ENCODE measurements at places on chromosomes 11 and 22.

DNA sequence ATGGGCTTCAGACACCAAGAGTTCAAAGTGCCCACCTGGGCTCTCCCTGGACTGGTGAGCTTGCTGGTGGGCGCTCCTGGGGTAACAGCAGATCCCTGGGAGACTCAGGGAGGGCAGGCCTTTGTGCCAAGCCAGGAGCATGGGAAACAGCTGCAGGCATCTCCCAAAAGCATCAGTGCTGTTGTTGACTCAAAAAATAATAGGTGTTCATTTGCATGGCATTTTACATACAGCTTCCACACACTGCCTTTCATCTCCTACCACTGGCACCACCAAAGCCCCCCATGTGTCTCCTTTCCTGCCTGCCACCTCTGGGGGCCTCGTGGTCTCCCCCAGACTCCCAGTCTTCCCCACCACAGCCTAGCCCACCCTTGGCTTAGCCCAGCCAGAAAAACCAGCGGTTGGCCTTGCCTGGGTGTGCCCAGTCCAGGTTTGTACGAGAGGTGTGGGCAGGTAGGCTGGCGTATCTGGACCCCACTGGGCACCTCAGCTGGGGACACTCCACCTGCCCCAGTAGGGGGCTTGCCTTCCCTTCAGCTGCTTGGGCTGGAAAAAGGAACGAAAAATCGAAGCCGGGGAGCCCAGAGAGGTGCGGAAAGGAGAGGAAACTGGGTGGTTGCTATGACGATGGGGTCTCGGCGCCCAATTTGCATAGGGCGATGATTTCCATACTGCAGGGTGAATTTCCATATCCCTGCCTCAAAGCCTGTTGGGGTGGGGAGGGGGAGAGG, 15.0 kb downstream of the POU2F3 start:
- DNase-seq, result no peak

- DNase-seq, result no peak
Observed at GRCh38 chr11:19605520-19606371, 106.9 kb upstream of the NAV2 start.

- DNase-seq, result no peak
Observed at GRCh38 chr11:102615077-102615893, 9.8 kb downstream of the MMP20 start.

GRCh38 chr22:47623066-47623762, 860.8 kb downstream of the TBC1D22A start:
- DNase-seq, result no peak

DNA sequence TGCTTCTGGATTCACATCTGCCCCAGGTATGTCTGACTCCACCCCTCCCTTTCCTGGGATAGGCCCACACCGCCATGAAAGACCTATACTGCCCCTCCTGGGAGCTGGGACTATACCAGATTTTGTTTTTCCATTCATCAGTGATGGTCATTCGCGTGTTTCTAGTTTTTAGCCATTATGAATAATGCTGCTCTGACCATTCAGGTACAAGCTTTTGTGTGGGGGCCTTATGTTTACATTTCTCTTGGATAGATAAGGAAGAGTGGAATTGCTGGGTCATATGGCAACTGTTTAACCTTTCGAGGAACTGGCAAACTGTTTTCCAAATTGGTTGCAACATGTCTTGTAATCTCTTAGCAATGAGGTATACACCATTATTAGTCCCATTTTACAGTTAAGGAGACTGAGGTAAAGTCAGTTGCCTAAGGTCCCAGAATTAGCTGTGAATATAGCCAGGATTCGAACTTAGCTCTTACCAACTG, 1.2 kb upstream of the TBC1D10A start:
- no peak for DNase-seq

- DNase-seq, result no peak
Observed at GRCh38 chr11:32044158-32044863, 46.6 kb upstream of the RCN1 start.

DNA sequence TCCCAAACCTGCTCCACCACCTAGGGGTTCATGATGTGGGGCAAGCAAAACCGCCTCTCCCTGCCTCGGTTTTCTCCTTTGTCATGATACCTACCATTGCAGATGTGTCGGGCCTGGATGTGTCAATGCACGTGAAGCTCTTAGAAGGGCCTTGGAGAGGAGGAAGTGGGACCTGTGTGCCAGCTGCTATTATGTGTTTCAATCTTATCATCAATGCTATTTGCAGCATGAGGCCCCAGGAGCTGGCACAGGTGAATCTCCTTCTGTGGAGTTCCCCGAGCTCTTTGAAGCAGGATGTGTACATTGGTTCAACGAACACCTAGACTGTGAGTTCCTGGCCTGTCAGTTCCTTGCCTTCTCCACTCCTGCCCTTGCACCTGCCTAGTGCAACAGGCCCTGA, 331.6 kb downstream of the CTTN start:
- DNase-seq, result no peak

DNA sequence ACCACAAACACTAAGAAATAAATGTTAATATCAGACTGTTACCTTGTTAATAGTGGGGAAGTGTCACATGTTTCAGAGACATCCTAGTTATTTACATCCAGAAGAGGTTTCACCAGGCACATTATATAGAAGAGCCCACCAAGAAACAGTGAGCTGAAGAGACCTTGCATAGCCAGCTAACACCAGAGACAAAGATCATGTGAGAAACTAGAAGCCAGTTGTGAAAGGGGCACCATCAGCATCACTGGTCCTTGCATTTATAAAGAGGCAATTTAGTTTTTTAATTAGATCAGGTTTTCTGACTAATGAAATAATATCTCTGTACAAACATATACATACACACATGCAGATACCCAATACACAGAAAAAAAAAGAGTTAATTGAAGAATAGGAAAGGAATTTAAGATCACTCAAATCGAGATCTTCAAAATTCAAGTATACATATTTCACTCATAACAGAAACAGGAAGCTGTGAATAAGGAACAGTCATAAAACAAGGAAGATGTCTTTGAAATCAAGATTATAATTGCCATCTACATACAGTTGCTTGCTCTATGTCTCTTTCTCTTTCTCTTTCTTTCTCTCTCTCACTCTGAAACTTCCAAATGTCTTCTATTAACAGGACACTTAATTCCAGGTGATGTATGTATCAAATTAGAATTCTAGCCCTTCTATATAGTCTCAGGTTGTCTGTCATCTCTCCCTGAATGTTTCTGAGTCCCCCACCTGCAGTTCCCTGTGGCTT, 348.7 kb downstream of the ETS1 start:
- DNase-seq, result no peak

- no peak for DNase-seq
Observed at GRCh38 chr22:19612866-19613572, 88.8 kb upstream of the CLDN5 start.

DNA sequence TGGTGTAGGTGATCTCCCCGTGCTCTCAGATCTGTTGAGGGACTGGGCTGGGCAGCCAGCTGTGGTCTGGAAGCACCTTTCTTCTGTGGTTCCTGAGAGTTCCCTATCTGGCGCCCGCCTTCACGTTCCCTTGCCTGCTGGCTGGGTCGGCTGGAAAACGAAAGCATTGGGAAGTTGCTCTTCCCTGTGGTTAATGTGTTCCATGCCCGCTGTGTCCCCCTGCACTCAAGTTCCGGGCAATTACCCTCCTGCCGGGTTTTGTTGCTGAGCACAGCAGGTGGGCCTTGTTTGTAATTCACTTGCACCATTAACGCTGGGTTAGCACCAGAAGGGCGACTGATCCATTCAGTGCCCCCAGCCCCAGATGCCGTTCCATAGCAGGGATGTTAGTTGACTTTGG, 134.1 kb downstream of the GRIK4 start:
- no peak for DNase-seq

DNA sequence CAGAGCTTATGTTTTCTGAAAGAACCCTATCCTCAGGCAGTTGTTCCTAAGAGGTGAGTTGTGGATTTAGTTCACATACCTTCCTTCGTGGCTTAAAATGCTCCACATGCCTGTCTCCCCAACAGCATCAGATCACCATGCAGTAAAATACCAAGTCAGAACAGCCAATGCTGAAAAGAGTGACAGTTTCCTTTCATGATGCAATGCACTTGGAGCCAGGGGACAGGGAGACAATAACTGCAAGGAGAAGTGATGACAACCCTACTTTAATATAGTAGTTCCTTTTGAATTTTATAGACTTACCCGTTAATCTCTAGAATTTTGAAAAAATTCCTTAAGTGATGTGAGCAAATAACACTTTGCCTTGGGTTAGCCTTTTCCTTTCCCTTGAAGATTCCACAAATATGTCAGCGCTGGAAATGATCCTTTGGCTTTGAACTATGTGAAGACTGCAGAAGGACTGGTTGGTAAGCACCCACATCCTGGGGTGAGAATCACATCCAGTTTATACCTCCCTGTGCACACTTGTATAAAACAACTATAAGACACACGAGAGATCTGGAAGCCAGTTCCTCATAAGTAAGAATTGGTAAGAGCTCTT, 71.2 kb downstream of the PIWIL4 start:
- no peak for DNase-seq

DNA sequence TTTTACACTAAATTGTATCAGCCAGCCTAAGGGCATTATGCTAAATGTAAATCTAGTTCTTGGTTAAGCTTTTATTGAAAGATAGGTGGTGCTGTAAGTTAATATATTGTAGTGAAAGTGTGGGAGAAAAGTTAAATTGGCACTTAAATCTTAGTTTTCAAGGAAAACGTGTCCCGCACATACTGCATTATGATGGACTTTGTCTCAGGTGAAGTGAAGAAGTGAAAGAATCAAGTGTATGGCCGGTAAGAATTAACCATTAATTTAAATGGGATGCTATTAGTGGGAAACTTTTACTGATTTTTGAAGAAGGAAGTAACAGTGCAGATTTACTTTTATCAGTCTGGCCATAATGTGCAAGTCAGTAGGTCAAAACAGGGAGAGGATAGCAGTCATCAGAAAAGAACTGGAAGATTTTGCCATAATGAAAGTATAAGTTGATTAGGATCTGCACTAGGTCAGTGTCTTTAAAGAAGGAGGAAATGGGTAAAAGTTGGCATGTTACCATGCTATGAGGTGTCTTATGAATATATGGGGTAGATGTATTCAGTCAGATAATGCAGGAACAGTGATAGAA, 81.6 kb downstream of the PDHX start:
- DNase-seq, result no peak

DNA sequence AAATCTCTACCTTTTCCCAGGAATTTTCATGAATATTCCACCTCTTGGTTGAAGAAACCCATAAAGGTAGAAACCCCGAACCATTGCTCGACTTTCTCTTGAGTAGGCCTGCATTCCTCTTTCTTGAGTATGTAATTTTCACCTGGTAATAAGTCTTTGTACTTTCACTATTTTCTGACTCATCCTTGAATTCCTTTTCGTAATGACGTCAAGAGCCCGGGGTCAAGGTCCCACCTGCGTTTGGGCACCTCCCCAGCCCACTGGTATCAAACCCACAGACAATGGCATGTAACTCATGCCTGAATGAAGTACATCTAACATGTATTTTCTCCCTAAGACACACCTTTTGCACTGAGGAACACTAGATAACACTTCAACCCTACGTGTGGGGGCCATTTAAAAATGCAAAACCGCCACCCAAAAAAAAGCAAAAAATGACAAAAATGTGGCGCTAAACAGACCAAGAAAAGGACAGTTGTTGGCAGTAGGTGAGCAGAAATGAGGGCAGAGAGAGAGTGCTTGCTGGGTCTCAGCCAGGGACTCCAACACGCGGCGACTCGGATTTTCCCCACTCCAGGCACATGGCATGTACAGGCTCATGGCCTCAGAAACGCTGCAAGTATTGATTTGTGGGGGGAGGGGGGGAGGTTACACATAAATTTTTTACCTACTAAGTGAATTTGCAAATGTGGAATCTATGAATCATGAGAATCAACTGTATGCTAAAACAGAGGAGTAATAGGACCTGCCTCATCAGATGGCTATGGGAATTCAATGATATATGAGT, 4.1 kb upstream of the C11orf24 start:
- no peak for DNase-seq

GRCh38 chr22:24059121-24059520, 48.0 kb downstream of the CABIN1 start:
- DNase-seq, result no peak

GRCh38 chr22:44351685-44352377, 39.1 kb upstream of the SHISAL1 start:
- peak; percentile 46 for DNase-seq

Data from activated CD4-positive, alpha-beta T cell treated with anti-CD3 and anti-CD28 coated beads, Interleukin-2, amount 50 U/mL, for 48 hours (primary cell).